ENCODE measurements at places on chromosomes 1 and 21. TPM values are rescaled to one million over a fixed set of nuclear protein-coding genes. Genes with fewer than 3 reads are reported as not detected.

- DNase-seq = no peak
These were observed 46.6 kb downstream of the LYST start for GRCh38 chr1:235820061-235820460.

IVL gene
- not detected for polyA plus RNA-seq

DNA sequence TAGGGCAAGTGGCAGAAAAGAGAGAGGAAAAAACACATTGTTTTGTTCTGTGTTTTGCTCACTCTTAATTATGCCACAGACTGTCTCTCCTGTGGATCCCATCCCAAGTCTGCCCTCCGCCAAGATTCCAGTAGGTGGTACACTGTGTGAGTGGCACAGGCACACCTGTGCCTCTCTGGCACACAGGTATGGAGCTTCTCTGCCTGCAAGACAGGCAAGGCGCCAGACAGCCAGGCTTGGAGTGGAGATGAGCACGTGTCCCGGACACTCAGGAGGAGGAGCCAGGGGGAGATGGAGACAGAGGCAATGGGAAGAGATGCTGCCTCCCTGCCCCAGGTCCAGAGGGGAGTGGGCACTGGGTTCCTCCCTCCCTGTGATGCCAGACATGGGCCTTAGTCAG is 6.5 kb upstream of the GRIK3 start:
- peak; percentile 36 for DNase-seq

SYTL1 gene
- polyA plus RNA-seq = 1.3 TPM

DNA sequence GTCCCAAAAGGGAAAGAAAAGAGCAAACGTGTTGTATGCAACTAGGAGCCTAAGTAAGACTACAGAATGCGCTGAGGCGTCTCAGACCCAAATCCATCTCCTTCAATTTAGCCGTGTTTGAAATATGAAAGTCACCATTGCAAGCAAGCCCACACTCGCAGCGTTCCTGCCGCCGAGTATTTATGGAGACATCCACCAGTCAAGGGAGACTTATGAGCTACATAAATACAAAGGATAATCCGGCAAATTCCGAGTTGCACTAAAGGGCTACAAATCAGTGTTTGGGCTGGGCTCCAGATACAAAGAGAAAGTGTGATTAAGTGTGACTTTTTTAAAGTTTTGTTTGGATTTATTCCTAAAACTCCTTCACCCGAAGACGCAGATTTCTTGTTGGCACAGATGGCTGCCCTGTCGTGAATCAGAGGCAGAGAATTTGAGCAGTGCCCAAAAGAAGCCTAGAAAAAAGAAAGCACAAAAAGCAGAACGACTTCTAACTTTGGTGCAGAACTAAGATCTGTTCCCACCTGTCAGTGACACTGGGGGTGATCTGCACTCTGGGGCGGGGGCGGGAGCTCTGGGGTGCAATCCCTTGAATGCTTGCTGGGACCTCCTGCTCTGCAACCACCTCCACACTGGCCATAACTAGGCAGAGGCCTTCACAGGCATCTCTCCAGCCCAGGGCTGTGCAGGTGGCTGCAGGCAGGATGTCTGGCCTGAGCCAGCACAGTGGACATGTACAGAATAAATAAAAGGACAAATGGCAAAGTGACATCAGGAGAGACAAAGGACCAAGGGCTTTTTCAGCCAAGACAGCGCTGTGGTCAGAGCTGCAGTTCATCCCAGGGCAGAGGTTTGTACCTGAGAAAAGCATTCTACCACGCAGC is 489.7 kb downstream of the NPHP4 start:
- no peak for DNase-seq

- no peak for DNase-seq
These were observed 226.0 kb downstream of the NPHP4 start for GRCh38 chr1:5765997-5766913.

GRCh38 chr1:117985239-117985638 is 55.7 kb downstream of the WDR3 start:
- DNase-seq = no peak

DNA sequence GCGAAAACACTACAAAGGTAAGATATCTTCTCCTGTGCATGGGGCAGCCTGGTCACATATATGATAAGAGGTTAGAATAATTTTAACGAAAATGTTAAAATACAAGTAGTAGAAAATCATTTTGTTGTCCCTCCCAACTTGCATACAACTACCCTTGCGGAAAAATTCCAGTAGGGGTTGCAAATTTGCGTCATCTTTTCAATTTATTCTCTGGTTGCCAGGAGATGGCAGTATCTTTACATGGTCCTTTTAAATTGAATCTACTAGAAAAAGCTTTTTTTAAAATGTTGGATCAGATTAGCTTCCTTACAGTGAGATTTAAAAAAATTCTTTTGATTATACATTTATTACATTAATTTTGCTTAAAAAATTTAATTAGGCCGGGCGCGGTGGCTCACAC is 10.9 kb downstream of the S100PBP start:
- peak; percentile 7 for DNase-seq

DNA sequence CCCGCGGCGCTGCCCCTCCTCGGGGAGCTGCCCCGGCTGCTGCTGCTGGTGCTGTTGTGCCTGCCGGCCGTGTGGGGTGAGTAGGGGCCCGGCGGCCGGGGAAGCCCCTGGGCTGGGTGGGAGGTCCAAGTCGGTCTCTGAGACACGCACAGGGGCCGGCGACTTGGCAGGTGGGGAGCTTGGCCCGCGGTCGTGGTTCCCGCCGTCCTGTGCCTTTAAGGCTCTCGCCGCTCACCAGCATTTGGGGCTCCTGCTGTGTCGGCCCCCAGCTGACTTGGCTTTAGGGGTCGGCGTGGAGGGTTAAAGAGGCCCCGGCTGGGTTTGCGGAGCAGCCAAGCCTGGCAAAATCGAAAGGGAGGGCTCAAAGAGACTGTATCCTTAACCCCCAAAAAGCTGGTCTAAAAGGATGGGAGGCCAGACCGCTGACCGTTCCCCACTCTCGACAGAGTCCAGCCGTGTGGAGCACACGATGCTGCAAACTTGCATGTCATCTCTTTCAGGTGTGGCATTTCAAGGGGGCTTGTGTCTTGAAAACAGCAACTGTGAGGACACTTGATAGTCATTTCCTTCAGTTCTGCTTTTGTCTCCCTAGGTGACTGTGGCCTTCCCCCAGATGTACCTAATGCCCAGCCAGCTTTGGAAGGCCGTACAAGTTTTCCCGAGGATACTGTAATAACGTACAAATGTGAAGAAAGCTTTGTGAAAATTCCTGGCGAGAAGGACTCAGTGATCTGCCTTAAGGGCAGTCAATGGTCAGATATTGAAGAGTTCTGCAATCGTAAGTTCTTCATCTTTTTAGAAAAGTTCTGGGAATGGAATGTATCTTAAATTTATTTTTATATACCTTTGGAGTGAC is 540 bp downstream of the CD55 start:
- no peak for DNase-seq

DNA sequence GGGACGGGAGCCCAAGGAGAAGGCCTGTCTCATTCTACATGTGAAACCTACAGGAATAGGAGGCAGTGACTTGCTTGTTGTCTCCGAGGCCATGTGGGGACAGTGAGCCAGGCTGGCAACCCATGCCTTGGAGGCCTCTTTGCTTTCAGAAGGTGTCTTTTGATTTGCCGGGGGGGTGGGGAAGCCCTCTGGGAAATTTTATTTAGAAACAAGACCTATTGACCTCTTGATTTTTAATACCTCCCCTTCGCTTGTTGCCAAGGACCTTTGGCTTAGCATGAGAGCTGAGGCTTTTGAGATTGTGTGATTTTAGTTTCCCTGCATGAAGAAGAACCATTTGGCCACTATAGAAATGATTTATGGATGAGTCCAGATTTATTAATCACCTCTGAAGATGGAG is 4.1 kb downstream of the ARMH1 start:
- DNase-seq = no peak

SIK1 gene
- 4.7 TPM for polyA plus RNA-seq

Data from spinal cord (tissue), 10 donors.